ENCODE measurements at places on chromosomes 3 and 15.

- DNase-seq, result no peak
These were observed 2.7 kb downstream of the FBN1 start for GRCh38 chr15:48642795-48643194.

- no peak for DNase-seq
These were observed 29.7 kb downstream of the ACAD11 start for GRCh38 chr3:132629928-132630327.

- no peak for DNase-seq
These were observed 91.8 kb downstream of the TMEM266 start for GRCh38 chr15:76151599-76151974.

DNA sequence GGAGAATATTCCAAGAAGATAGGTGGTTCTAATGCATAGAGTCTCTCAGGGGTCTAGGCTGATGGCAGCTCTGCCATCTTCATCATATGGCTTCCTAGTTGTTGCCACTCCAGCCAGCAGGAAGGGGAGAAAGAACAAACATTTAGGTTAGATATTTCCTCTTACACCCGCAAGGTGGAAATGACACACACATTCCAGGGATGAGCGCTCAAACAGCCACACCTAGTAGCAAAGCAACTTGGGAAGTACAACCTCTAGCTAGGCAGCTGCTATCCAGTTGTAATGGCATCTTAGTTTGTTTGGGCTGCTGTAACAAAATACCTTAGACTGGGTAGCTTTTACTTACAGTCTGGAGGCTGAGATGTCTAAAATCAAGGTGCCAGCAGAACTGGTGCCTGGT lies 51.9 kb upstream of the ADAMTSL3 start:
- DNase-seq, result no peak

- DNase-seq, result no peak
These were observed 430.2 kb upstream of the MCTP2 start for GRCh38 chr15:93801206-93801605.

Measured in stimulated activated CD4-positive, alpha-beta T cell treated with anti-CD3 and anti-CD28 coated beads, Interleukin-15, amount 100 ng/mL, for 48 hours (primary cell).